ENCODE measurements at places on chromosomes 4 and X.

GRCh38 chrX:23616361-23616760 lies 50.9 kb upstream of the PRDX4 start:
- peak; percentile 5 for DNase-seq

GRCh38 chrX:29071525-29072320 lies 484.5 kb downstream of the IL1RAPL1 start:
- no peak for DNase-seq

DNA sequence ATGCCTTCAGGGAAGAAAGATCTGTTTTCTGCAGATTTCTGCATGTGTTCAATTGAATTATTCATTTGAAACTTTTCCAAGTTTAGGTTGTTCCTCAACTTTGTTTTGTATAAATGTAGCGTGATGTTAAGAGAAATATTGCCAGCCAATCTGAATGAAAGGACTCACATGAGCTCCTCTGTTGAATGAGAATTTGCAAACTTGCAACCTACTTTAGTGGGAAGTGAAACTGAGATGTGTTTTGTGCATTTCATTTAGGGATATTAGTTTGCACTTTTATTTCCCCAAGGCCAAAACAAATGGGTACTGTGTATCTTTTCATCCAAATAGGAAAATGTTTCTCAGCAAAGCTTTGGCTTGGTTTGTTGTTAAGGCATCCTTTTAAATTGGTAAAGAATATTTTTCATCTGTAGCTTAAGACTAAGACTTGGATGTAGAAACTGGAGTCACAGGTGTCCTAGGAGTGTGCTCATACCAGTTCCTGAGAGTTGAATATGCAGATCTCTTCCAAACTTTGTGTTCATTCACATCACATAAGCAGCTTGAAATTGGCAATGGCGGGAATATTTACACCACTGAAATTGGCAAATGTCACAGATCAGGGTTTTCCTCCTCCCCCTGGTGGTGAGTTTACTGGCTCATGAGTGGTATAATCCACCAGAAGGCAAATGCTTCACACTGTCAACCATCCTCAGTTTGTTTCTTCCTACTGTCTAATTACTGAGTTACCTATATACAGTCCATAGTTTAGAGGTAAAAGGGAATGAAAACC lies 193.6 kb upstream of the BANK1 start:
- DNase-seq: no peak

DNA sequence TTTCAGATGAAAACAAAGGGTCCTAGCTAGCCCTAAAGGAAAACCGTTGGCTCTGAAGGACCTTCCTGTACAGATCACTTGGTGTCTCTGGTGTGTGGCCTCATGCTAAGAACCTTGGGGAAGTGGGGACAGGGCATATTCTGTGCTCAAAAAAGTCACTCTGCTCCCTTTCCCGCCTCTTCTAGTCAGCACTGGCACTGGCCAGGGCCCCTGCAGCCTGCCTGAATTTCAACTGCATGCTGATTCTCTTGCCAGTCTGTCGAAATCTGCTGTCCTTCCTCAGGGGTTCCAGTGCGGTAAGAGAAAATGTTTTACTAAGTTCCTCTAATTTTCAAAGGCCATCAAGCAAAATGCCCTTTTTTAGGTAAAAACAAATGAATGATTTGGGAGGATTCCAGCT lies 3.4 kb downstream of the CYBB start:
- DNase-seq: no peak

DNA sequence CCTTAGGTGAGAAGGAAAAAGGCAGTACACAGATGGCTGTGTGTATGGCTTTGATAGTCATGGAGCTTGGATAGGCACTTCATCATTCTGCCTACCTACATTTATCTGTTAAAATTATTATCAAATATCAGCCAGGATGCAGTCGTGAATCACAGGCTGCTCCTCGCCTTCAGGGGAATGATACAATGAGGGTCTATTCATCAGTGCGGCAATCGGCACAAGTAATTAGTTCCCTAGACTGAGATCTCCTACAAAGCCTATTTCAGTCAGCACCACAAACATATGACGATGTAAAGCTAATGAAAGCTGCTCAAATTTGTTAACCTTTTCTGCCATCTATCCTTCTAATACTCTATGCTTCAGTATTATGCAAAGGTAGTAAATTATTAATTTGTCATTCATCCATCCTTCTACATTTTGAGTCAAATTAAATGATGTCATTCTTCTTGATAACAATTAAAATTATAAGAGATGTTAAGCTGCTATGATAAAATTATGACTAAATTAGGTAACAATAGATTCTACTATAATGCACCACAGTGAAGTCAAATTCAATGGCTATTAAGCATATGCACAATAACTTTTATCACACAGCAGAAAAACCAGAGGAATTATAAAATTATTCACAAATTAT lies 19.0 kb downstream of the MAB21L2 start:
- DNase-seq: no peak

GRCh38 chr4:155688860-155689259 lies 22.2 kb downstream of the GUCY1A1 start:
- DNase-seq: no peak

Data from Daoy (cell line).